Activated CD4-positive, alpha-beta T cell treated with anti-CD3 and anti-CD28 coated beads, Interleukin-2, amount 10 ng/mL, durations not matched to agents 7 days and 5 days (primary cell): ENCODE measurements at places on chromosomes 12 and 14. TPM values are rescaled to one million over a fixed set of nuclear protein-coding genes. Genes with fewer than 3 reads are reported as not detected.

Gene IKBIP
- 18.4 TPM for total RNA-seq

GRCh38 chr14:103030741-103031565 lies 26.4 kb downstream of the CDC42BPB start:
- no peaks in the 10 kb centered on the region for H3K4me1 ChIP-seq
- no peak overlapping the region for H3K4me3 ChIP-seq
- H3K27ac ChIP-seq = no peak overlapping the region

GRCh38 chr14:23379366-23380196 lies 2.7 kb downstream of the CMTM5 start:
- no peak overlapping the region for H3K27ac ChIP-seq
- H3K4me1 ChIP-seq = no peaks in the 10 kb centered on the region
- no peaks in the 10 kb centered on the region for H3K36me3 ChIP-seq

- no peak overlapping the region for H3K27ac ChIP-seq
- DNase-seq = no peak
- peaks cover 34% of the 10 kb centered on the region for H3K4me1 ChIP-seq
- no peak overlapping the region for H3K4me3 ChIP-seq
- no peaks in the 10 kb centered on the region for H3K36me3 ChIP-seq
These were observed 39.0 kb downstream of the ACTN1 start for GRCh38 chr14:68939893-68940613.

GRCh38 chr14:96037891-96038557 lies 1.1 kb upstream of the C14orf132 start:
- peak overlapping the region; percentile 56 for H3K4me3 ChIP-seq
- H3K36me3 ChIP-seq = no peaks in the 10 kb centered on the region
- H3K4me1 ChIP-seq = peaks cover 17% of the 10 kb centered on the region
- peaks cover 42% of the 10 kb centered on the region for H3K27me3 ChIP-seq

DNA sequence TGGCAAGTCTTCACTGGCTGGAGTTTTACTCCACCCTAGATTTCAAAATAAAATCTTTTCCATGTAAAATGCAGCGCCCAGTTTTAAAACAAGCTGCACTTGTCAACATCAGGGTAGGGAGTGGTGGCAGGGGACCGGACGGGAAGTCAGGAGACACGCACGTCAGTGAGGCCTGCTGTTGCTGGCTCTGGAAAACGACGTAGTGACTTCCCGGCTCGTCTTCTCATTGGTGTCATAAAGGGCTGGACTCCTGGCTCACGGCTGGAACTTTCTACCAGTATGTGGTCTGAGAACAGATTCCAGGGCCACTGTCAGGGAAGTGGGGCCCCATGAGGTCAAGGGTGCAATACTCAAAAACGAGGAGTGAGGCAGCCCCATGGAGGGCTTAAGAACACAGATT lies 64.2 kb upstream of the FOXN3 start:
- H3K4me1 ChIP-seq = peaks cover 6% of the 10 kb centered on the region
- H3K27me3 ChIP-seq = no peaks in the 10 kb centered on the region
- no peak overlapping the region for H3K27ac ChIP-seq
- H3K36me3 ChIP-seq = peaks cover 40% of the 10 kb centered on the region

DNA sequence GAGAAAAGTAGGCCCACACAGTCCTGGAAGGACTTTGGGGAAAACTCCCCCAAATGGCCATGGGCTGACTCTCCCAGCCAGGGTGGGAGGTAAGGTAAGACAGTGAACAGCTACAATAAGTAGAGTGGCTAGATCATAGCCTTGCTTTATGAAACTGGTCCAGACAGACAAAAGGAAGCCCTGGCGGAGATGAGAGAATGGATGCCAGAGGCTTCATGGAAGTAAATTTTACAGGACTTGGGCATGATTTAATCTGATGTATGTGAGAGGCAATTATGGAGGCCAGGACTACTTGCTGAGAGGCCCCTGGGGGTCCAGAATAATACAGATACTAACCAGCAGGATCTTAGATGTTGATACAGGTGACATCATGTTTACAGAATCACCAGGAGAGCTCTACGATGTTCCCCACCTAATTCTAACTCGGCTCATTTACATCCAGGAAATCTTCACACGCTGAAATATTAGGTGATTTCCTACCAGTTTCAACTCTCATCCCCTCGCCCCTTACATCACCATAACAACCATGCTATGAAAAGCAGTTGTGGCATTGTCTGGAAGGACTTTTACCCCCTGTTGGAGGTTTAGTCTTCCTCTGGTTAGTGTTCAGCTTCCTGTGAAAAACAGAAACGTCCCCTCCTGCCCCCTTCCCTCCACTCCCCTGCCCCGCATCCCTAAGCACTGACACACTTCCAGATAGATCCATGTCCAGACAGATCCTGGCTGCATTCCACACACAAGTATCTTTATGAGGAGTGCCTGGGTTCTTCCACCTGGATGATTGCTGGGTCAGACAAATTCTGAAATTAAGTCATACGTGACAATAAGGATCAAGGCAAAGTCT lies 39.5 kb upstream of the NT5DC3 start:
- no peaks in the 10 kb centered on the region for H3K27me3 ChIP-seq
- H3K36me3 ChIP-seq = no peaks in the 10 kb centered on the region
- H3K4me1 ChIP-seq = peaks cover 19% of the 10 kb centered on the region
- no peak overlapping the region for H3K4me3 ChIP-seq

DNA sequence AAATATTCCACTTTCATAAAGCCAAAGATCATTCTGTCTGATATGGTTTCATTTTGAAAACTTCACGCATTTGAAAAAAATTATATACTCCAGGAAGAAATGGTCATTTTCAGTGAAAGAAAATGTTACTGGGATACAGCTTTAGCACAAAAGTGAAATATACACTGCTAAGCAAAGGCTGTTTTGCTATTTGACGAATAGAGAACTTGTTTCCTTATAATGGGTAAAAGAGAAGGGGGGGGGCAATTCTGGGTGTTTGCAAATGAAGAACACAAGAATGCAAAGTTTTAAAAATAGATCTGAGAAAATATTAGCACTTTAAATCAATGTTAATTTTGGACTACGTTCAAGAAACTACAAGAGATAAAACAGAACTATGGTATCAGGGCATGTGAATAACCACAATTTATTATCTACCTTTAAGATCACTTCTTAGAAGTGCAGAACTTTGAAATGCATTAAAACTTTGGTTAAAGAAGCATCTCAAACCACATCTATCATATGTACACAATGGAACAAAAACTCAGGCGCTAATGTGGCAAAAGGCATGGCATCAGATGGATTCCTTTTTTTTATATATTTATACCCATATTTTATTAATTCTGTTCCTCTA lies 51.1 kb downstream of the EFCAB11 start:
- H3K4me3 ChIP-seq = no peak overlapping the region
- peaks cover 14% of the 10 kb centered on the region for H3K4me1 ChIP-seq
- no peaks in the 10 kb centered on the region for H3K36me3 ChIP-seq
- H3K27ac ChIP-seq = no peak overlapping the region
- peaks cover 12% of the 10 kb centered on the region for H3K27me3 ChIP-seq
- DNase-seq = no peak

- H3K4me1 ChIP-seq = no peaks in the 10 kb centered on the region
- H3K4me3 ChIP-seq = no peak overlapping the region
- no peak for DNase-seq
- no peaks in the 10 kb centered on the region for H3K36me3 ChIP-seq
These were observed 48.3 kb downstream of the TMCC3 start for GRCh38 chr12:94602024-94602423.

Gene GRIN2B
- not detected for total RNA-seq

DNA sequence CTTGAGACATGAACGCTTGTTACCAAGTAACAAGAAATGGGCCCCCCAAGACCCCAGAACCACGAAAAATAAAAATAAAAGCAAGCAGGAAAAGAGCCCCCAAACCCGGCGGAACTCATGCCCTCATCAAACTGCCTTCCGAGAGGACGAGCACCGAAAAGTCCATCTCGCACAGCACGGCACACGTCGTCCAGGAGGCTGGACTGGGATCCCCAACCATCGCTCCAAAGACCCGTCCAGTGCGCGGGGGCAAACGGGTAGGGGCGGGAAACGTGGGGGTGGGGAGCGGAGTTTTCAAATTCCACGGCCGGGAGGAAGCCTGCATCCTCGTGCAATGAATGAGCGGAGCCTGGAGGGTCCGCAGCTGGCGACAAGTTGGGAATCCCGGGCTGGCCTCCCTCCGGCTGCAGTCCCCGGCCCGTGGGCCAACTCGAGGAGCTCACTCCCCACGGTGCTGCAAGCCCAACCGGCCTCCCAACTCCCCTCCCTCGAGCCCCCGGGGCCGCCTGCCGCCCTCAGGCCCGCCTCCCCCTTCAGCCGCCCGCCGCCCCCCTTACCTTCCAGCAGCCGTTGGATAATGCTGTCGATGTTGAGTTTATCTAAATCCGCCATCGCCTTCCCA lies 484 bp downstream of the PPP1CC start:
- H3K4me3 ChIP-seq = peak overlapping the region; percentile 100
- H3K27me3 ChIP-seq = peaks cover 2% of the 10 kb centered on the region
- DNase-seq = no peak
- peak overlapping the region; percentile 99 for H3K27ac ChIP-seq
- peaks cover 50% of the 10 kb centered on the region for H3K4me1 ChIP-seq

Gene GARIN6
- total RNA-seq = not detected

GRCh38 chr14:34354556-34354955 lies 107.5 kb downstream of the SPTSSA start:
- no peak for DNase-seq
- peaks cover 1% of the 10 kb centered on the region for H3K4me1 ChIP-seq
- no peaks in the 10 kb centered on the region for H3K27me3 ChIP-seq
- no peak overlapping the region for H3K27ac ChIP-seq
